Activated T-cell treated with anti-CD3 and anti-CD28 coated beads for 48 hours (primary cell): ENCODE measurements at places on chromosomes 4 and X.

DNA sequence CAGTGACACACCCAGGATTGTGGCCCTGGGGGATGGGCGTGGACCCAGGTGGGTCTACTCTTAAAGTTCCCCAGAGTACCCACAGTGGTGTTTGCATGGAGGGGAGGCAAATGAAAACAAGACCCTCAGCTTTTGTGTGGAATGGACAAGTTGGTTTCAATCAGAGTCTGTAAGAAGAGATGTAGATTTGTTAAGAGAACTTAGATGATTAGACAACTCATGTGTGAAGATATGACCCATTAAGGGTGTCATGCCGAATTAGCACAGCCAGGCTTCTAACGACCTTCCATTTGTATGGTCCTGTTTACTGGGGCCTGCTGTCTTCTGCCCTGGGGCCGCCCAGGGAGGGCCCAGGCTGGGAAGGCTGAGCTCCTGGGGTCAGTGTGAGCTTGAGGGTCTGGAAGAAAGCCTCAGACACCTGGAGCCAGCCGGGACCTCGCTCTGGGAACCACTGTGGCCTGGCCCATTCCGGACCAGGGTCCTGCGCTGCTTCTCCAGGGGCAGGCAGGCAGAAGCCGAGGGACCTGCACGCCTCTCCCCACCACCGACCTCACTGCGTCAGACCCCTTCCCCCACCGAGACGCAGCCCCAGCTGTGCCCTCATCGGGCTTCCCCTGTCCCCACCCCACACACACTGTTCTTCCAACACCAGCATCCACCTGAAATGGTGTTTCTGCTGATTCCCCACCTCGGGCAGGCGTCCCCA lies 20.4 kb downstream of the UVSSA start:
- DNase-seq, result no peak

- DNase-seq, result no peak
Observed at GRCh38 chr4:87527431-87528220, 1.6 kb downstream of the SPARCL1 start.

DNA sequence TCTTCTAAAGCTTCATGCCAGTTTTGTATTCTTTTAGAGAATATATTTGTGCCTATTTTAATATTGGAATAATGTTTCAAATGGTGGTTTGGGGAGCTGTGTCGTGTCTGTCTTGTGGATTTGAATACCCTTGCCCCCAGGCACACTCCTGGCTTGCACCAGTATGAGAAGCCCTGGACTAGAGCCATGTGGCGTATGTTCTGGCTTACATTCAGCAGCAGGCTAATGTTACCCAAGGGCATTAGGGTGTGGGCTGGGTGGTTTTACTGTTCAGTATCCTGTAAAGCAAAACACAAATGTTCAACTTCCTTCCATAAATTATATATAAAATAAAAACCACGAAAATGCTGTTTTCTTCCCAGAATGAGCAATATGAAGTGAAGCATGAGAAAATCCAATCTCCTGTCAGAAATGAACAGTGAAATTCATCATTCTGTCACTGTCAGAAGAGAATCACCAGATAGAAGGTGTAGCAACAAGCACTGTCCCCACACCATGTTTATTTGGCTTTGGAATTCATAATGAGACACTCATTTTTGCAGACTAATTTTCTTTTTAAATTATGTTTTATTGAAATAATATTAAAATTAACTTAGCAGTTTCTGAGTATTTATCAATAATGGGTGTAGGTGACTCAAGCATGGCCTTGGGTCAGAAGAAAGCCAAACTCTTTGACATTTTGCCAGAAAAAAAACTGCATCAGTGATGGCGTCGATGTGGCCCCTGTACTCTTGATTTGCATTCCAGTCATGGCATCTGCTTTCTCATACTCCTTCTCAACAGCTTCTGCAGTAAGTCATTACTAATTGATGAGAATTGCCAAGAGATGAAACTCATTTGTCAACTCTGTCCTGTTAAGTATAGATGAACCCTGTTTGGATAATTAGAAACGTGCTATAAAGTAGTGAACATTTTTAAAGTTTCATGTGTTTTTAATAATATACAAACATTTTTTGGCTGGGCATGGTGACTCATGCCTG lies 43.8 kb downstream of the WWC2 start:
- no peak for DNase-seq

- no peak for DNase-seq
Observed at GRCh38 chr4:124530464-124531077, 182.0 kb downstream of the ANKRD50 start.

GRCh38 chr4:148056879-148057278 lies 325.0 kb downstream of the ARHGAP10 start:
- DNase-seq, result peak; percentile 60

DNA sequence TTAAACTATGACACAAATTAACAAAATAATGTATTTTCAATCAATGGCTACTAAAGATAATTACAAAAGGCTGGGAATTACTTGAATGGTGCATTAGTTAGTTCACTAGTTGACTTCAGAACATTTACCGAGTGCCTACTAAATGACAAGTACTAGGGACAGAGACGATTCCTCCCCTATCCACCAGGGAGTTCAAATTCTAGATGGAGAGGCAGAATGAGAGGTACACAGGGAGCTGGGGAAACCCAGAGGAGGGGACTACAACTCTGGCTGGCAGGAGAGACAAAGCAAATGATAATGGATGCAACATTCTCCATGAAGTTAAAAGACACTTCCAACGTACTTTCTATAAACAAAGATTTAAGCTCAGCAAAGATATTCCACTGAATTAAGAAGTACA lies 43.1 kb upstream of the MCF2 start:
- no peak for DNase-seq

- DNase-seq, result no peak
Observed at GRCh38 chrX:18574591-18574990, 97.3 kb downstream of the RS1 start.

DNA sequence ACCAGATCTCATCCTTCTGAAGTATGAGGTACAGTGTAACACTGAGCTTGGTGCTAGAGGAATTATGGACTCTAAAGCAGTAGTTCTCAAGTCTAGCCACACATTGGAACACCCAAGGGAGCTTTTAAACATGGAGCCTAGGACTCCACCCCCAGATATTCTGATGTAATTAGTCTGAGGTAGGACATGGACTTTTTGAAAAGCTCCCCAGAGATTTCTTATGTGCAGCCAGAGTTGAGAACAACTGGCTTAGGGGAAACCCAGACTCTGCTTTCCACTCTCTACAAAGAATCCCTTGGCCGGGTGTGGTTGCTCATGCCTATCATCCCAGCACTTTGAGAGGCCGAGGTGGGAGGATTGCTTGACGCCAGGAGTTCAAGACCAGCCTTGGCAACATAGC lies 11.6 kb upstream of the GDPD2 start:
- DNase-seq, result no peak

DNA sequence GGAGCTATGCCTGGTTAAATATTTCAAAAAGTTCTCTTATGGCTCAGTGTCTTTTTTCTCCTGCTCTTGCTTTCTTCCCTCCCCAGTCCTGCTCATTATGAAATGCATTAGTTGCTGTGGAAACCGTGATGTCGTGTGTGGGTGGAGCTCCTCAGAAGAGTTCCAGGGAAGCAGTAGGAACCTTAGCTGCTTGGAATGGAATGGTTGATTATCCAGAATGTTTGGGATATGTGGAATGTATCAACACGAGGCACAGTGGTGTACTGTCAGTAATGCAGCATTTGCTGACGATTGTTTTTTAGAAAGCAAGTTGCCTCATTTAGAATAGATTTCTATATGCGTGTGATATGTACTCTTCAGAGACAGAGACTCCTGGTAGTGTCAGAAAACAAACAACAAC lies 333.2 kb downstream of the ARHGAP10 start:
- DNase-seq, result no peak

- no peak for DNase-seq
Observed at GRCh38 chrX:51420610-51421009, 75.8 kb downstream of the NUDT11 start.

- no peak for DNase-seq
Observed at GRCh38 chr4:130186931-130187330, 1091.0 kb downstream of the C4orf33 start.

GRCh38 chr4:122052677-122053076 lies 99.5 kb upstream of the BLTP1 start:
- DNase-seq, result no peak

GRCh38 chrX:75337525-75337924 lies 63.6 kb downstream of the UPRT start:
- DNase-seq, result no peak

GRCh38 chrX:119427024-119427794 lies 28.1 kb downstream of the SLC25A43 start:
- no peak for DNase-seq
